ENCODE measurements at places on chromosomes 6 and 20. TPM values are rescaled to one million over a fixed set of nuclear protein-coding genes. Genes with fewer than 3 reads are reported as not detected.

DNA sequence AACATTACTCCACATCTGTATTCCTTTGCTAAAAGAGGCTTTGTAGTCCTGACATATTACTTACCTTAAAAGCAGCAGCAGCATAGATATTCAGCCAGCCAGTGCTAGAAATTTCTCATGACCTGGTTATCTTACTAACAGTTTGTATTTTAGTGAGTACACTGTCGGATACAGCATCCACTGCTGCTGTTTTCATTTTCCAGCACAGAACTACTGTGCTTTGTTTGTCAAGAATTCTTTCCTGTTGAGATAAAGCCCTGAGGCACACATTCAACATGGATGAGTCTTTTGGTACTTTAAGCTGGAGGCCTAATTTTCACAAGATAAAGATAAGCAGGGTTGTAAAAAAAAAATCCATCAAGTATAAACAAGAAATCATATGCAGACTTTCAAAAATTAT is 311.2 kb upstream of the OPRM1 start:
- no peak for DNase-seq

DNA sequence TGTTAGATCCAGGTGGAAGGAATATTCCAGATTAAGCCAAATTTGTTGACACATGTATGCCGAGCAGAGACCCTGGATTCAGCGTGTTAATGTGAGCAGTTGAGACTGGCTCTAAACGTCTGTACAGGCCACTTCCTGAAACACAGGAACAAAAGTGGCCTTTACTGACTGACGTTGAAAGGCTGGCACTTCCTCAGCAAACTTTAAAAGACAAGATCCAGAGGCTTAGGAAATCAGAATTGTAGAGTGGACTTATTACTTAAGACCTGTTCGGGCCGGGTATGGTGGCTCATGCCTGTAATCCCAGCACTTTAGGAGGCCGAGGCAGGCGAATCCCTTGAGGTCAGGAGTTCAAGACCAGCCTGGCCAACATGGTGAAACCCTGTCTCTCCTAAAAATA is 125.7 kb upstream of the ARID1B start:
- DNase-seq, result peak; percentile 83

GRCh38 chr20:62370115-62370806 is 3.1 kb upstream of the LAMA5 start:
- DNase-seq, result no peak

- DNase-seq, result no peak
These were observed 49.8 kb downstream of the MAP3K7 start for GRCh38 chr6:90537027-90537426.

- DNase-seq, result no peak
These were observed 41.0 kb upstream of the RAB23 start for GRCh38 chr6:57262901-57263694.

DNA sequence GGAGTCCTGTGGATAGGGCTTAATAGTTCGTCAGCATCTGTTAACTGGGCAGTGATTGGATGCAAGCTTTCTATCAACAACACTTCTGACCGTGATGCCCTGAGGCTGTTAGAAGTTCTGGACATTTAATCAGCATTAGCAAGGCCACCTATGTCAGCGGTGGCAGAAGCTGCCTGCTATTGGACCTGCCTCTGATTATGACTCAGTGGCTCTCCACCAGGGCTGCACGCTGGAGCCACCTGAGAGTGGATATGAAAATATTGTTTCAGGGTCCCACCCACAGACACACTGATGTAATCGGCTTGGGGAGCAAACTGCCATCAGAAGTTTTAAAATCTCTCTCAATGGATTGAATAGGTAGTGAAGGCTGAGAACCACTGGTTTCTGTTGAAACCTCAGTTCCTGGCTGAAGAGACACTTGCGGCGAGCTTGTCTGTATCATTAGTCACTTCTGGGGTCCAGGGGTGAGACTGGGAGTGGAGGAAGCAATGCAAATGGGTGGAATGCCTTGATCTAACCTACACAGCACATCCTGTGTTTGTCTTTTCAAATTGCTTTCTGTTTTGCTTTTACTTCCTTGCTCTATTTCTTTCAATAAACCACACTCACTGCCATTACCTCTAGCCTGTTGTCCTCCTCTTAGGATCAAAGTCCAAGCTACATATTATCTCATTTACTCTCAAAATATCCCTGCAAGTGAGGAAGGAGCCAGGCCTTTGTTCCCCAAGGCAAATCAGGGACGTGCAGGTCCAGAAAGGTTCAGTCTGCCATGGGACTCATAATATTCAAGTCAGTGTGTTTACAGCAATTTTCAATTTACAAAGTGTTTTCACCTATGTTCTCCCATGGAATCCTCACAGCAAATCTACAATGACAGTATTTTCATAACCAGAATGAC is 4.2 kb downstream of the CLIC5 start:
- no peak for DNase-seq

GRCh38 chr6:88380083-88380482 is 213.9 kb upstream of the CNR1 start:
- no peak for DNase-seq

GRCh38 chr6:118867181-118867580 is 26.8 kb upstream of the ASF1A start:
- no peak for DNase-seq

GRCh38 chr6:147909640-147910039 is 401.1 kb downstream of the SAMD5 start:
- no peak for DNase-seq

GRCh38 chr6:158489441-158489840 is 70.5 kb upstream of the TMEM181 start:
- DNase-seq, result no peak

DNA sequence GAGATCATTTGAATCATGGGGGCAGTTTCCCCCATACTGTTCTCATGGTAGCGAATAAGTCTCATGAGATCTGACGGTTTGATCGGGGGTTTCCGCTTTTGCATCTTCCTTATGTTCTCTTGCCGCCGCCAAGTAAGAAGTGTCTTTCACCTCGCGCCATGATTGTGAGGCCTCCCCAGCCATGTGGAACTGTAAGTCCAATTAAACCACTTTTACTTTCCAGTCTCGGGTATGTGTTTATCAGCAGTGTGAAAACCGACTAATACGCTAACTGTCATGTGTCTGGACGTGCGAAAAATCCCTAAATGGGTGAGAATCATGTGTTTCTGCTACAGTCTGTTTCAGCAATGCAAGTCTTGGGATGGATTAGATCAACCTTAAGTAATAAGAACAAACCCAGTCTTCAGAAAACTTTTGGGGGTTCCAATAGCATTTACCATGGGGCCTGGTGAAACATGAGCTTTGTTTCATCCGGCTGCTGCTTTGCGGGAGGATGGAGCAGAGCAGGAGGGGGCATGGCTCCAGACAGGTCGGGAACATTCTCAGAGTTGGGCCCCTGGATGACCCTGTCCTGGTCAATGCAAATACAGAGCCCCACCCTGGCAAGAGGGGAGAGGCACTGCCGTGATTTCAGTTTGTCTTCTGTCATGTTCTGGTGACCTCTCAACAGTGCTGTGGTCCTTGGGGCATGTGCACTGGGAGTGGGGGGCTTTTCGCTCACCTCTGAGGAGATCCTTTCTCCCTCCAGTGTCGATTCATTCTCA is 41.5 kb downstream of the CTCFL start:
- DNase-seq, result no peak

GRCh38 chr6:32816746-32817204 is at the start of gene HLA-DOB:
TSS of gene HLA-DOB (minus strand) at chr6:32817002. CDS start at chr6:32816951, 51 bp downstream.
- DNase-seq, result peak; percentile 55

DNA sequence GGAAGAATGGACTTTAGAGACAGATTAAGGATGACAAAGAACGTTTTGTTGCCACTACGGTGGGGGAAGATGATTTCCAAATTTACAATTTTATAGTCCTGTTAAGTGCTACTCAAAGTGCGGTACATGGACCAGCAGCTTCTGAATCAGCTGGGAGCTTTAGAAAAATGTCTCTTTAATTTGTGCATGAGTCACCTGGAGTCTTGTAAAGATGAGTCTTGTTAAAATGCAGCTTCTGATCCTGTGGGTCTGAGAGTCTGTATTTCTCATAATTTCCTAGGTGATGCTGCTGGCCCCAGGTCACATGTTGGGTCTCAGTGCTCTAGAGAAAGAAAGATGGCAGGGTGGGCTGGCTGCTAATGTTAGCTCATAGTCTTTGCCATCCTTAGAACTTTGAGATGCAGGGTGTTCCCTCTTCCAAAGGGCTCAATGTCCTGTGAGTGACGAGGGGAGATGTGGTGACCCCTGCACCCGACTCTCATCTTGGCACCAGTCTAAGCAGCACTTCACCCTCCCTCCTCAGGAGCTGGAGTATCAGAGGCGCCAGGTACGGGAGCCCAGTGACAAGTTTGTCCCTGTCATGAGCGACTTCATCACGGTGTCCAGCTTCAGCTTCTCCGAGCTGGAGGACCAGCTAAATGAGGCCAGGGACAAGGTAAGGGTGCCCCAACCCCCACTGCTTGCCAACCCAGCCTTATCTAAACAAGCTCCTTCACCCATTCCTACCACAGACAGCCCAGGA is 34.5 kb downstream of the MOCS1 start:
- DNase-seq, result no peak

DNA sequence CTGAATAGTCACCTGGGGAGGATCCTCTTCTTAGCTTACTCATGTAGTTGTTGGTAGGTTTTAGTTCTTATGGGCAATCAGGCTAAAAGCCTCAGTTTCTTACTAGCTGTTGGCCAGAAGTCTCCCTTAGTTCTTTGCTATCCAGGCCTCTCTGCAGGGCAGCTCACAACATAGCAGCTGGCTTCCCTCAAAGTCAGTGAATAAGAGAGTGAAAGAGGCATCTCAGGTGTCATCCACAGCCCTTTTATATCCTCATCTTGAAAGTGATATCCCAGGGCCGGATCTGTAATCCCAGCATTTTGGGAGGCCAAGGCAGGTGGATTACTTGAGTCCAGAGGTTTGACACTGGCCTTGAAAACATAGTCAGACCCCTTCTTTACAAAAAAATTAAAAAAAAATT is 42.1 kb upstream of the FOXA2 start:
- DNase-seq, result peak; percentile 47

- DNase-seq, result no peak
These were observed 1.8 kb upstream of the HLA-DQB1 start for GRCh38 chr6:32668226-32668747.

GRCh38 chr6:114431641-114432040 is 88.8 kb upstream of the HS3ST5 start:
- no peak for DNase-seq

DNA sequence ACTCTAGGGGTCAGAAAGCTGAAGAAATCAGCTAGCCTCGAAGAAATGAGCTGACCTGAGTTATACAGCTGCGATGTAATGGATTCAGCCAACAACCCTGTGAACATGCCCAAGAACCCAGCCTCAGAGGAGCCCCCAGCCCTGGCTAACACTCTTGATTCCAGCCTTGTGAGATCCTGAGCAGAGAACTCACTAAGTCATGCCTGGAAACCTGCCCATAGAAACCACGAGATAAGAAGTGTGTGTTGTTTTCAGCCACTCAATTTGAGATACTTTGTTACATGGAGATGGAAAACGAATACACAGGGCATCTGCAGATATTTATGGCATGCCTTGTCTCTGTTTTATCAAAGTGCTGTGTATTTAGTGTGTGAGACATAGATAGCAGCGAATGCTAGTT is 265.2 kb downstream of the QKI start:
- no peak for DNase-seq

Gene SCRT2
- total RNA-seq, result not detected

Gene ADGRF4
- 0.52 TPM for total RNA-seq

Gene FOXC1
- 18.2 TPM for total RNA-seq

Gene BHLHE23
- total RNA-seq, result not detected

Gene MATN4
- not detected for total RNA-seq

Gene NKX2-4
- total RNA-seq, result not detected

Gene DCBLD1
- total RNA-seq, result 11.6 TPM

Gene FAM162B
- total RNA-seq, result 4.2 TPM

Gene CPNE5
- 4.6 TPM for total RNA-seq

Gene ARG1
- total RNA-seq, result not detected

Gene MRPS18B
- 40.9 TPM for total RNA-seq

Gene ATP9A
- total RNA-seq, result 44.4 TPM

Gene PMEPA1
- 17.7 TPM for total RNA-seq

Gene CLDN20
- not detected for total RNA-seq

All from esophagus muscularis mucosa (tissue), 4 donors.